ENCODE measurements at places on chromosomes 1 and 21.

DNA sequence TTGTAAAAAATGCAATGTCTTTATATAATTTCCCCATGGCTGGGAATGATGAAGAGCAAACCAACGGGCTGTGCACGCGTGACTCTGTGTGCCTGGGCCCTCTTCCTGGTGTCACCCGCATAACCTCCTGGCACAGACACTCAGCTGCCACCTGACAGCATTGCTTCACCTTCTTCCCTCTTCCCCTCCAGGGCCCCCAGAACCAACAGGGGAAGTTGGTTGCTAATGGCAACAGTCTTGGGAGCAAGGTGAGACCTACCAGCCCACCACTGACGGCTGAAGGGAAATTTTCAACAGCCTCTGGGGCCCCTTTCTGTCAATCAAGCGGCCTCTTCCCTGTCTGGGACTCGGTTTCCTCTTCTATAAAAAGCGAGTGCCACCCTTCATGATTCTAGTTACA, 33.2 kb downstream of the SSBP3 start:
- no peak for DNase-seq

DNA sequence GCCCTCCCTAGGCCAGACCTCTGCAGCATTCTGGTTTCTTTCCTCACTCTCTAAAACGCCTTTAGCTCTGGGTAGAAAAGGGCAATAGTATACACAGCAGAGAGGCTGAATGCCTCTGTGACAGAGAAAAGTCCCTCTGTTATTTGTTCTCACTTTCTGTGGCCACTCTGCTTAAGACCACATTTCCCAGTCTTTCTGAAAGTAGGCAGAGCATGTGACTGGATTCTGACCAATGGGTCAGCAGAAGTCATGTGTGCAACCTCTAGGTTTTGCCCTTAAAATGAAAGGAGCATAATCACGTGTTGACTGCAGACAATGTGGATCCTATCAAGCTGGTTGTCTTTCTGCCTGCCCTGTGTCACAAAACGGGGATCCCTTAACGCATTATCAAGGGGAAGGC, 79.7 kb upstream of the MARK1 start:
- DNase-seq, result no peak

- no peak for DNase-seq
These were observed 353.5 kb upstream of the B3GALT2 start for GRCh38 chr1:193539731-193540459.

DNA sequence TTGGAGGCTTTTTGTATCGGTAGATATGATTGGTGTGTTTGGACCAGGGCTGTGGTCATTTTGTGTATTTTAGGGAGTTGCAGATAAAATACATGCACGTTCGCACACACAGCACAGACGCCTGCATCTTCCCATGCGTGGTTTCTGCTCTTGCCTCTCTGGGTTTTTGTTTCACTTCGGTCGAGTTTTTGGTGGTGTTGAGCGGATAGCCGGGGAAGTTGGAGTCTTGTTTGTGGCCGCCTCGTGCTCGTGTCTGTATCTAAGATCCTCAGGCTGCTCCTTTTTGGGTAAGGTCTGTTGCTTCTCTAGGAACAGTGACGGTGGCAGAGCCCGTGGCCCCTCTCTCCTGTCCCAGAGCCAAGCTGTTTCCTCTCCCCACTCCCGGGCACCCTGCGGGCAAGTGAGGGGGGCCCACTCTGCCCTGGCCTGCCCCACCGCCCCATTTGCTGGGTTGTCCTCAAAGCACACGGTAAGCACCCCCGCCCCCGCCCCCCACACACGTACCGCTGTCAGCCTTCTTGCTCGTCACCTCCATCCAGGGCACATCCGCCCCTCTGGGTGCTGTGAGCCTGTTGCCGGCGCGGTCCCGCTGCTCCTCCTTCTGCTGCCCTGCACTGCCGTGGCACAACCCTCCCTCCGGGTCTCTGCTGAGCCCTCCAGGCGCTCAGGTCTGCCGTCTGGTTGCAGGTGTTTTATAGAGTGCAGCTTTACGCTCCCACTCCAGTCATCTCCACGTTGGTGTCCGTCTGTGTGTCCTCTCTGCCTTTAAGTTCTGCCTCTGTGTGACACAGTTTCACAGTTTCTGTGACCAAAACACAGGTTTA, 51.9 kb downstream of the AGPAT3 start:
- no peak for DNase-seq

DNA sequence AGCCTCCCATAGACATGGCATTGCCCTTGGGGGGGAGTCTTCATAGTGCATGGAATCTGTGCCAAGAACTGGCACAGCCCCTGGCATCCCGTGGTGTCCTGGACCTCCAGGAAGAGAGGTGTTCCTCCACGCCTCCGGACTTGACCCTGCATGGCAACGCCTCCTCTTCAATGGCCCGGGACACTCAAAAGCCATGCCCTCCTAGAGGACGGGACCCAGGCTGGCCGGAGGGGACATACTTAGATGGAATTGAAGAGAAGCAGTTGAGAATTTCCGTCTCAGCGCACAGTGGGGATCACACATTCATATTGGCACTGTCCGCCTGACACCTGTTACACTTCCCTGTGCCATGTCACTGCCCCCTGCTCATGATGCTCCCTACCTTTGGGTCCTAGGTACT, 38.4 kb upstream of the TENT5C start:
- DNase-seq, result no peak

Data from right forelimb (tissue), 1 donor.